ENCODE measurements at places on chromosomes 16 and 17. TPM values are rescaled to one million over a fixed set of nuclear protein-coding genes. Genes with fewer than 3 reads are reported as not detected.

KRTAP1-5 gene
- not detected for total RNA-seq

- H3K27ac ChIP-seq: no peak overlapping the region
- peak; percentile 64 for DNase-seq
- H3K36me3 ChIP-seq: no peaks in the 10 kb centered on the region
- no peaks in the 10 kb centered on the region for H3K27me3 ChIP-seq
- H3K4me1 ChIP-seq: peaks cover 6% of the 10 kb centered on the region
Observed at GRCh38 chr17:19720631-19721426, 4.4 kb upstream of the SLC47A2 start.

- DNase-seq: no peak
- H3K27me3 ChIP-seq: no peaks in the 10 kb centered on the region
- no peaks in the 10 kb centered on the region for H3K4me1 ChIP-seq
- no peak overlapping the region for H3K27ac ChIP-seq
Observed at GRCh38 chr17:61565213-61565612, 25.8 kb downstream of the NACA2 start.

- no peaks in the 10 kb centered on the region for H3K27me3 ChIP-seq
- no peak overlapping the region for H3K27ac ChIP-seq
- no peak overlapping the region for H3K4me3 ChIP-seq
- no peak for DNase-seq
Observed at GRCh38 chr17:27380551-27380950, 75.7 kb upstream of the KSR1 start.

- no peak for DNase-seq
- no peak overlapping the region for H3K27ac ChIP-seq
- no peaks in the 10 kb centered on the region for H3K36me3 ChIP-seq
- H3K27me3 ChIP-seq: no peaks in the 10 kb centered on the region
Observed at GRCh38 chr16:83513008-83513755, 294.6 kb upstream of the HSBP1 start.

DNA sequence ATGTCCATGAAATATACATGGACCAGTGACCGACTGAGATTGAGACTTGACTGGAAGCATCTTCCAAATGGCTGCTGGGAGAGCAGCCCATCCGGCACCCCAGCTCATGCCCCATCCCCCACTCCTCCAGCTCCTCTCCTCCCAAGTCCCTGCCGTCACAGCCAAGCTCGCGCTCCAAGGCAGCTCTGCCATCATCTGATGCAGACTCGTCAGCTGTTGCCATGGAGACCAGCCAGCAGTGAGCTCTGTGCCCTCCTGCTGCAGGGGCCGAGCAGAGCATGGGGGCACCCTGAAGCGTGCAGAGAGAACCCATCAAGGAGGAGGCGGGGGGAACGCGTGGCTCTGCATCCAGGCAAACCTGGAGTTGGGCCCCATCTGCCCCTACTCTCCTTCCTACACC is 74.5 kb upstream of the TNRC6C start:
- H3K27ac ChIP-seq: no peak overlapping the region
- no peak overlapping the region for H3K4me3 ChIP-seq

- H3K36me3 ChIP-seq: no peaks in the 10 kb centered on the region
- H3K4me3 ChIP-seq: no peak overlapping the region
- no peak for DNase-seq
- H3K4me1 ChIP-seq: no peaks in the 10 kb centered on the region
- H3K27me3 ChIP-seq: no peaks in the 10 kb centered on the region
Observed at GRCh38 chr17:34386343-34386696, 23.3 kb upstream of the CCL1 start.

DNA sequence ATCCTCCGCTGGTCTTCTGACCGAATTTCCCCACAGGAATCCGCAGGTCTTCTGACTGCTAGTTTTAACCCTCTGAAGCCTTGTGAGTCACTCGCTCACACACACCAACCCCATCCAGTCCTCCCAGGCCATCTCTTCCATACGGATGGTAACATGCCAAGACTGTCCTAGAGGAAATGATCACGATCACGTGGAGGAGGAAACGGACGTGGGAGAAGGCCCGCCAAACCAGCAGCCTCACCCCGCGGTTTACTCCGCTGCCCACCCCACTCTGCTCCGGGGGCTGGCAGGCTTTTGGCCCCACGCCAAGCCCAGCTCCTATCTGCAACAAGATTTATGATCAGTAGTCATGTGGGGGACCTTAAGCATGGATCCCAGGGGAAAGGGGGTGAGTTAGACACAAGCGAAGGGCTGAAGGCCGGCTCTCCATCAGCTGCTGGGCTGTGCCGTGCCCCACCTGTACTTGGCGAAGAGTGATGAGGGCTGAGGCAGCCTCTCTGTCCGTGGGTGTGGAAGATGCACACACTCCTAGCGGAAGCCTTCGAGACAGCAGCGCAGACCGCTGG is 1.5 kb upstream of the FAAP100 start:
- DNase-seq: no peak
- H3K4me3 ChIP-seq: no peak overlapping the region
- H3K4me1 ChIP-seq: peaks cover 35% of the 10 kb centered on the region
- no peak overlapping the region for H3K27ac ChIP-seq

All from liver (tissue), 10 donors.